EL (cell line): ENCODE measurements at places on chromosomes 1 and 21.

- peak; percentile 40 for DNase-seq
Measured at GRCh38 chr1:103087256-103087655, 21.1 kb downstream of the COL11A1 start.

DNA sequence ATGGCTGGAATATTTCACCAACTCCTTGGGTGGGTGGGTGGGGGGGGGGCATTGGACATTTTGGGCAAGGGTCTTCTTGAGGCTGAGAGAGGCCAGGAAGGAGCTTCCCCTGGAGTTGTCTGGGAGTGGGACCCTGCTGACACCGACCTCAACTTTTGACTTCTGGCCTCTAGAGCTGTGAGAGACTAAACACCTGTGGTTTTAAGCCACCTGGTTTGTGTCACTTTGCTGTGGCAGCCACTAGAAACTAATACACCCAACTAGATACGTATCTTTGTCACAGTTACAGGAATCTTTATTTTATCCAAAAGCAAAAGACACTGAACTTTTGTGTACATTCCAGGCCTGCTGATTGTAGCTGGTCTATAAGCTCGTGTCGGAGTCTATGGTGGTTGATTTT, 9.9 kb upstream of the RIPK4 start:
- DNase-seq, result no peak

GRCh38 chr1:159675046-159675445, 39.3 kb downstream of the CRP start:
- no peak for DNase-seq

DNA sequence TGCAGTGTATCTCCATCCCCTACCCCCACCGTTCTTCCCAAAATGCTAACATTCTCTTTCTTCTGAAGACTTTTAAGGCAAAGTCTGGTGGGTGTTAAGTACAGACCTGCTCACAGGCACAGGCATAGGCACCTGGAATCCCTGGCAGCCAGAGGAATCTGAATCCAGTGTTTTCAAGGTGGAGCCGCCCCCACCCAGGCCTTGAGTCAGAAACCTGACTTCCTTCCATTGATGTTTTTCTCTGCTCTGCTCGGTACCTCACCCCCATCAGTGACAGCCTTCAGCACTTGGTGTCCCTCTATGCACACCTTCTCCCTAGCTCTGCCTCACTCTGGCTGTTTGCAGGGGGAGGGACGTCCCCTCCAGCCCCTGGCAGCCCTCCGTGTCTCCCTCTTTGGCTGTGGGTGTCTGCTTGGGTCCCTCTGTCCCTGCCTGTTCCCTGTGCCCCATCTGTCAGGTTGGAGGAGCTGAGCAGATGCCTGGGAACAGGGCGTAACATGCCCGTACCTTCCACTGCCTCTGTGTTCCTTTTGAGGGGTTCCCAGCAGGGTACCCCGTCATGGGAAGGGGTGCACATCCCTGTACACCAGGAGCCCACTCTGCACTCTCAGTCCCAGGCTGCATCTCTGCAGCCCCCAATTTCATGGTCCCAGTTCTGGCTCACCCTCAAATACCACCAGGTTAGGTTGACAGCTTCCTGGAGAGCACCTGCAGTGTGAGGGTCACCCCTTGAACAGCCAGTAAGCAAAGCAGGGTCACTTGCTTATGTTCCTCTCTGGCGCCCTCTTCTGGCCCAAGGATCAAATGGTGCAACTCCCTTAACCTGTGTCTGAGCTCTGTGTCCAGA, 6.7 kb downstream of the NCDN start:
- DNase-seq, result peak; percentile 81

- DNase-seq, result no peak
Measured at GRCh38 chr1:1100296-1100695, 15.6 kb downstream of the C1orf159 start.

DNA sequence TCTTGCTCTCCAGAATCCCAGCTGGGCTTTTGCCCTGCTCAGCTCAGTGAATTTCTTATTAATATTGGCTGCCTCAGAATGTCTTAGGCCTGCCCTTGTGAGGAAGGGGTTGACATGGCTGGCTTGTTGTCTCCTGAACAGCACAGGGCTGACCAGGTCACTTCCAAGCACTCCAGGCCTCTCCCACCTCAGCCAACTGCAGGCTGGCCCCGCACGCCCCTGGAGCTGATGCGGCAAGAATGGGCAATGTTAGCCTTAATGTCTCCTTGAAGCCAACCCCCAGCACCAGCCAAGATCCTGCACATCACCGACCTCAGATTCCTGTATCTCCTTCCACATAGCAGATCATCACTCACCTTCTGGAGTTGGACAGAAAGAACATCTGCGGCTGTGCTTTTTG, 598.6 kb downstream of the AJAP1 start:
- DNase-seq, result no peak

DNA sequence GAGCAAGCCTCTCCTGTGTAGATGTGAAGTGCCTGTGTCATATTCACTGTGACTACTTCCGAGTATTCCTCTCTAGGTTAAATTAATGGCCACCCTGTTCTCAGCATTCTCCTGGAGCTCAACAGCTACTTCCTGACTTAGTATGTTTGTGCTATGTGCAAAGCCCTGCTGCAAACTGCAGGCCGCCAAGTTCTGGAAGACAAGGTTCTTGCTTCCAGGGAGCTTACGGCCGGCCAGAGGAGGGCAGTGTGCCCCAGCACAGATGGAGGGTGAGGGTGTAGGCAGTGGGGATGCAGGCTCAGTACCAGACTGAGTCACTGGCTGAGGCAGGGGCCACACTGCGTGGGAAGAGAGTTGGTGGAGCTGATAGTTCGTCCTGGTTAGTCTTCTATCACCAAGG, 43.2 kb downstream of the ELK4 start:
- DNase-seq, result peak; percentile 52

GRCh38 chr1:94701796-94702441, 118.2 kb upstream of the SLC44A3 start:
- no peak for DNase-seq

DNA sequence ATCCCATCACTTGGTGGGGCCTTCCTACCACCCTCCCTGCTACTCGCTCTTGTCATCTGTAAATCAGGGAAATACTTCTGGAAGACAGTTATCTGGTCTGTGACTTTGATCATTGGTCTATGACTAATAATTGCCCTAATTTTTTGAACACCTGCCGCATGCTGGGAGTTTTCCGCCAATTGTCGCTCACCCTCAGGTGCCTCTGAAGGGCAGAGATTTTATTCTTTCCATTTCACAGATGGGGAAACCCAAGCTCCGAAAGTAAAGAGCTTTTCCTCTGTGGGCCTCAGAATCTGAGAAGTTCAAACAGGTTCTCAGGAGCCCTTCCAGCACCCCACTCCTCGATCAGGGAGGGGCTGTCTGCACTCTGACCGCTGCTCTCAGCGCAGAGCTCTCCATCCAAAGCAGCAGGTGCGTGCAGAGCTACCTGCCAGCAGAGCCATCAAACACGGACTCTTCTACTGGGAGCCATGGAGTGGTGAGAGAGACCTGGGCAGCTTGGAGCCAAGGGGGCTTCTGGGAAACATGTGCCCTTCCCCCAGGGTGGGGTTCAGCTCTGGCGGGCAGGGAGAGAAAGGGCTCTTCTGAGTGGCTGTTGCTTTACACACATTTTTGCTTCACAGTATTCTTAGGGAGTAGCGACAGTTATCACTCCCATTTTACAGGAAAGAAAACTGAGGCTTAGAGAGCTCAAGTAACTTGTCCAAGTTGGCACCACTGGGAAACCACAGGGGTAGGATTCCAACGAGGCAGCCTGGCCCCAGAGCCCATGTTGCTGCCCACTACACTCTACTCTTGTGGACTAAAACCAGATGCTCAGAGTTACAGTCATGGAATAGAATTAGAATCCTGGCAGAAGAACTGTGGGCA, 5.8 kb upstream of the RUNX3 start:
- no peak for DNase-seq

GRCh38 chr21:45108808-45109781, 34.7 kb downstream of the ADARB1 start:
- no peak for DNase-seq

DNA sequence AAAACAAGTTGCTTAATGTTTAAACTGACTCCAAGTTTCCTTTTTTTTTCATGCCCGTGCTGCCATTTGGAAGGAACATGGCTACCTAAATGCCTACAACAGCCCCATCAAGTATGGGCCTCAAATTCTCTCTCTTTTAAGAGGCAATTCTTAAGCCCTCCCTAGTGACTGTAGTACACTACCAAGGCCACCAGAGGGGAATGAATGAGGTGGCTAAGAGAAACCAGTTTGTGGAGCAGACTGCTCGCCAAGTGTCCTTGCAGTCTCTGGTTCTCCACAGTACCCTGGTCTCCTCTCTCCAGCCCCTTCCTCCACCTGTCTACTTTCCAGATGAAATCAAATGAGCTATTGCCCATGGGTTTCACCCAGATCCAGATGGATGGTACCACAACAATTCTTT, 1809.6 kb downstream of the BRINP3 start:
- DNase-seq, result no peak

- no peak for DNase-seq
Measured at GRCh38 chr1:198638894-198639635, at the start of gene PTPRC. Gene PTPRC (plus strand): TSS chr1:198639040. CDS start chr1:198639269, 229 bp downstream.

GRCh38 chr1:186618401-186619170, 61.6 kb downstream of the PTGS2 start:
- DNase-seq, result peak; percentile 47

DNA sequence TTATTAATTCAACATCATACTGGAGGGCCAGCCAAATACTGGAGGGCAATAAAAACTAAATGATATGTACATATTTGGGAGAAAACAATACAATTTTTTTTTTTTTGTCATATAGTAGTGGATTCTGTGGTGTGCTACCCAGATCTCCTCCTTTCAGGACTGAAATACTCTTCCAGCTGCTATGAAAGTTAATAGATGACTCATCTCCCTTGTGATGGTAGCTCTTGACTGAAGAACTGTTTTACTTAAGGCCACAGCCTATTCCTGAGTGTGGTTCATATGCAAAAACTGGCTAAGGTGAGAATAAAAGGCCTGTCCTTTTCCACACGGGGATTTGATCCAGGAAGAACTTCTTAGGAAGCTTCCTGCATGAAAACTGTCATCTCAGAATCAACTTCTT, 307.9 kb downstream of the HLX start:
- no peak for DNase-seq

DNA sequence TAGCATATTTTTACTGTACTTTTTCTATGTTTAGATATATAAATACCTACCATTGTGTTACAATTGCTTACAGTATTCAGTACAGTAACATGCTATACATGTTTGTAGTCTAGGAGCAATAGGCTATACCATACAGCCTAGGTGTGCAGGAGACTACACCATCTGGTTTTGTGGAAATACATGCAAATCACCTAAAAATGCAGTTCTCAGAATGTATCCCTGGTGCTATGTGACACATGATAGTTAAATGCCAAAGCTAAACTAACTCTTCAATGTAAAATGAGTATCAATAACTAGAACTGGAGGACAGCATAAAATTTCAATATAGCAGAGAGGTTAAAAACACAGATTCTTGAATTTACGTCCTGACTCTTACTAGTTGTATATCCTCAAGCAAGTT, 14.8 kb downstream of the NUCKS1 start:
- DNase-seq, result no peak

DNA sequence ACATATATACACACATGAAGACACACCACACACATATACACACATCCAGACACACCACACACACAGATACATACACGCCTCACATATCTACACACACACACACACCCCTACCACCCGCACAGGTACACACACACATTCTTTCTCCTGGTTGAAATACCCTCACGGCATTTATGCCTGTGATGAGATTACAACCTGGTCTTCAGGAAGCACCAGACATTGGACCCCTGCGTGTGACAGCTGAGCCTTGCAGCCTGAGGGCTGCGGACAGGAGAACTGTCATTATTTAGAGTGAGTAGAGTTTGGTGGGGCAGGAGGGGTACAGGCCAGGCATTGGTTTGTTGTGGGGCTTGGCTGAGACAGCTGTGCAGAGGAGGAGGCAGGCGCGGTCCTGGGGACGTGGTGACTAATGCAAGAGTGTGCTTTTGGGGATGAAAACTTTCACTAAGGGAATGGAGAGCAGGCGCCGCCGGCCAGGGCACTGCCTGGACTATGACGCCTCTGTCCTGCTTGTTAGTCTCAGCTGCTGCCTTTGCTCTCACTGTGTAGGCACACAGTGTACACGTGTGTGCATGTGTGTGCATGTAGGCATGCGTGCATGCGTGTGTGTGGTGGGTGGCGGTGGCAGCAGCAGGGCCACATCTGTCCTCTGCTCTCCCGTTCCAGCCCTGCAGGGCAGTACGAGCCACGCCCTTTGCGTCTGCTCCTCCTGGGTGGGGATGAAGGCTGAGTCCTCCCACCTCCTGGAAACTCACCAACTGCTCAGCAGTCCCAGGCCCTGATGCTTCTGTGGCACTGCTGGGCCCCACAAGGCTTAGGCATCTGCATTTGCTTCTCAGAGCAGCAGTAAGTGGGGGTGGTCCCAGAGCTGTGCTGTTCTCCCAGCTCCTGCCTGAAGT, 57.6 kb downstream of the SPSB1 start:
- peak; percentile 68 for DNase-seq

- DNase-seq, result no peak
Measured at GRCh38 chr1:105138458-105138893, 1388.8 kb downstream of the AMY1C start.

DNA sequence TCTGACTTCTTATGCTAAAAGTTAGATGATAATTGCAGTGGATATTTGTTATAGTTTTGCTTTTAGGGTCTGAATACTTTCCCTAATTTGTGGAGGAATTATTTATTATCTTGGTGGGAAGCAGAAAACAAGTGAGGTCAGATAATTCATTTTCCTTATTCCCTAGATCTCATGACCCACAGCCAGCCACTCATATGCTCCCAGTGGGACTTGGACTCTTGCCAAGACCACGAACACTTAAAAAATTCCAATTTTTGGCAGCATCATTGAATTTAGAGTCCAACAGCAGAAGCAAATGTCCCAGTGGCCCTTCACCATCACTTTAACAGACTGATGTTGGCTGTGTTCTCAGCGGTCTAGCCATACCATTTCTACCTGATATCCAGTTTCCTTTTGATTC, 204.2 kb downstream of the HMCN1 start:
- peak; percentile 23 for DNase-seq

DNA sequence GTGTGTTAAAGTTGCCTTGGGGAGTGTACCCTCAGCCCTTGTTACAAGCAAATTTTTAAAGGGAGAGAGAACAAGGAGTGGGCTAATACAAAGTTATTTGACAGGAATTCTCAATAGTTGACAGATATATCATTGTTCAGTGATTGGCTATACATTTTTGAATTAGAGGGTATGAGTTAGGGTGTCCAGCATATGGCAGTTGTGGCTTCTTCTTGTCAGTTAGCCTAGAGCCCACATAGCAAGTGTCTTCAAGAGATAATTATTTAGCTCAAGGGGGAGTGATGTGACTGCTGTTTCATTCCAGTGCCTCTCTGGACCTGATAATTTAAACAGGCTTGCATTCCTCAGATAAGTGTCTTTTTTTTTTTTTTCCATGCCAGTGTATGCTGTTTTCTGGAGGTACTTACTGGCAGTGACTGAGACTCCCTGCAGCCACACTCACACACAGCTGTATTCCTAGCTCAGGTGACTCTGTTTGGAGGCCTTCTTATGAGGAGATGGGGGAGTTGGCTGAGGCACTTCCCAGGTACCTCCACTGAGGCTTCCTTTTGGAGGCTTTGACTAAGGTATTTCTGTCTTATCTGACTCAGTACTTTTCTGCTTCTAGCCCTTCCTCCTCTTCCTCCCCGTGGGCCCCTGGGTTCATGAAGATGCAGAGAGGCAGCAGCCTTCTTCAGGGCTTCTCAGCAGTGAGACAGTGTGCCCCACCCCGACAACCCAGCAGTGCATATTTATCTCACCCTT, 32.3 kb downstream of the IVNS1ABP start:
- DNase-seq, result peak; percentile 17
